ENCODE measurements at places on chromosomes 5 and 9. TPM values are rescaled to one million over a fixed set of nuclear protein-coding genes. Genes with fewer than 3 reads are reported as not detected.

IL13 gene
- not detected for polyA plus RNA-seq

PIGO gene
- polyA plus RNA-seq: 24.7 TPM

GLDC gene
- polyA plus RNA-seq: 101 TPM

TIMD4 gene
- polyA plus RNA-seq: 9.1 TPM

RASGRF2 gene
- 0.18 TPM for polyA plus RNA-seq

- DNase-seq: peak; percentile 77
These were observed 279.7 kb downstream of the EBF1 start for GRCh38 chr5:158819840-158820620.

- DNase-seq: no peak
These were observed 1255.2 kb downstream of the EFNA5 start for GRCh38 chr5:106415541-106415940.

DNA sequence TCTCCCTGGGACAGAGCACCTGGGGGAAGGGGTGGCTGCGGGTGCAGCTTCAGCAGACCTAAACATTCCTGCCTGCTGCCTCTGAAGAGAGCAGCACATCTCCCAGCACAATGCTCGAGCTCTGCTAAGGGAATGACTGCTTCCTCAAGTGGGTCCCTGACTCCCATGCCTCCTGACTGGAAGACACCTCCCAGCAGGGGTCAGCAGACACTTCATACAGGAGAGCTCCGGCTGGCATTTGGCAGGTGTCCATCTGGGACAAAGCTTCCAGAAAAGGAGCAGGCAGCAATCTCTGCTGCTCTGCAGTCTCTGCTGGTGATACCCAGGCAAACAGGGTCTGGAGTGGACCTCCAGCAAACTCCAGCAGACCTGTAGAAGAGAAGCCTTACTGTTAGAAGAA is 77.2 kb downstream of the SLCO6A1 start:
- DNase-seq: no peak

DNA sequence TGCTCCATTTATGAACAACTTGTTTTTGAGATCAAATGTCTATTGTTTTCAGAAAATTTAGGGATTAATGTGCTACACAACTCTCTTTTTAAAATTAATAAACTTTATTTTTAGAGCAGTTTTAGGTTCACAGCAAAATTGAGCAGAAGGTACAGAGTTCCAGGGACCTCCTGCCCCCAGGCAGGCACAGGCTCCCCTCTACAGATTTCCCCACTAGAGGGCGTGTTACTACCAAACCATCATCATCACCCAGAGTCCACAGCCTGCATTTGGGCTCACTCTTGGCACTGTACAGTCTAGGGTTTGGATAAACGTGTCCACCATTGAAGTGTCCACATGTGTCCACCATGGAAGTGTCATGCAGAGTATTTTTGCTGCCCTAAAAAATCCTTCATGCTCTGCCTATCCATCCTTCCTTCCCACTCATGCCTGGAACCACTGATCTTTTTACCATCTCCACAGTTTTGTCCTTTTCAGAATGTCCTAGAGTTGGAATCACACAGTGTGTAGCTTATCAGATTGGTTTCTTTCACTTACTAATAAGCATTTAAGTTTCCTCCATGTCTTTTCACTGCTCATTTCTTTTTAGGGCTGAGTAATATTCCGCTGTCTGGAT is 61.7 kb downstream of the MRPL36 start:
- DNase-seq: peak; percentile 11

- no peak for DNase-seq
These were observed 67.7 kb downstream of the ABCA1 start for GRCh38 chr9:104860263-104860662.

GRCh38 chr5:14749579-14750101 is 85.1 kb downstream of the OTULIN start:
- no peak for DNase-seq

GRCh38 chr9:18330401-18331309 is 143.3 kb upstream of the ADAMTSL1 start:
- no peak for DNase-seq

STKLD1 gene
- 0.07 TPM for polyA plus RNA-seq

SLC25A48 gene
- polyA plus RNA-seq: not detected

- DNase-seq: no peak
These were observed 27.8 kb upstream of the LARP1 start for GRCh38 chr5:154727361-154727760.

CCDC127 gene
- 6.5 TPM for polyA plus RNA-seq

DNA sequence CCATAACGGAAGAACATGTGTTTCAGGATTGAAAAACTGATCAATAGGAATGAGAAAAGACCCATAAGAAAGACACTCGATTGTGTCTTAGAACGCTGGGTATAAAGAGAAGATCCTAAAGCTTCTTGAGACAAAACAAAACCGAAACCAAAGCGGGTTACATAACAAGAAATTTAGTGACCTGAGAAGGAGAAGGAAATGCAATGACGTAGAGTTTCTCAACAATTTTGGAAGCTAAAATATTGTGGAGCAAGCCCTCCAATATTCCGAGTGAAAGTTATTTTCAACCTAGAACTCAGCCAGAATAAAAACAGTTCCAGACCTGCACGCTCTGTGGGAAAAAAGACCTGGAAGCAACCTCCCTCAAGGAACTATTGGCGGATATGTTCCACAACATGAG is 81.9 kb upstream of the FREM1 start:
- DNase-seq: no peak

GRCh38 chr5:54746777-54747398 is 229.3 kb downstream of the SNX18 start:
- no peak for DNase-seq

All from GM12878 (cell line).